ENCODE measurements at places on chromosomes 2 and 18.

DNA sequence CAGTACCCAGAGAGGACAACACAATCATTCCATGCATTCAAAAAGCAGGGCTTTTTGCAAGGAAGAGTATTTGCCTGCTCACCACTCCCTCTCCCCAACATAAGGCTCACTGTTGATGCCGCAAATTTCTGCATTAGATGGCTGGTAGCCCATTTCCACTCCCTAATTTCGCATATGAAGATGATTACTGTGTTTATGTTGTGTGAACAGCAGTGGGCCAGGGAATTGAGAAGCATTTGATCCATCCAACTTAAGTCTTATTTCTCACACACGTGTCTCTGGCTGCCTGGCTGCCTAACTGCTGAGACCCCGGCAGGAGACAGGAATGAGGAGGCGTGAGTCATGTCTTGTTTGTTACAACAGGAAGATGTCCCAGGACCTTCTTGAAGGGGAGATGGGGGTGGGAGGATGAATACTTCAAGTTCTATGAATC lies 294.1 kb downstream of the ALK start:
- no peak for DNase-seq

- DNase-seq: no peak
Measured at GRCh38 chr18:23629444-23629946, 33.2 kb downstream of the ANKRD29 start.

GRCh38 chr18:58321986-58322385 lies 278.0 kb downstream of the NEDD4L start:
- DNase-seq: peak; percentile 84

DNA sequence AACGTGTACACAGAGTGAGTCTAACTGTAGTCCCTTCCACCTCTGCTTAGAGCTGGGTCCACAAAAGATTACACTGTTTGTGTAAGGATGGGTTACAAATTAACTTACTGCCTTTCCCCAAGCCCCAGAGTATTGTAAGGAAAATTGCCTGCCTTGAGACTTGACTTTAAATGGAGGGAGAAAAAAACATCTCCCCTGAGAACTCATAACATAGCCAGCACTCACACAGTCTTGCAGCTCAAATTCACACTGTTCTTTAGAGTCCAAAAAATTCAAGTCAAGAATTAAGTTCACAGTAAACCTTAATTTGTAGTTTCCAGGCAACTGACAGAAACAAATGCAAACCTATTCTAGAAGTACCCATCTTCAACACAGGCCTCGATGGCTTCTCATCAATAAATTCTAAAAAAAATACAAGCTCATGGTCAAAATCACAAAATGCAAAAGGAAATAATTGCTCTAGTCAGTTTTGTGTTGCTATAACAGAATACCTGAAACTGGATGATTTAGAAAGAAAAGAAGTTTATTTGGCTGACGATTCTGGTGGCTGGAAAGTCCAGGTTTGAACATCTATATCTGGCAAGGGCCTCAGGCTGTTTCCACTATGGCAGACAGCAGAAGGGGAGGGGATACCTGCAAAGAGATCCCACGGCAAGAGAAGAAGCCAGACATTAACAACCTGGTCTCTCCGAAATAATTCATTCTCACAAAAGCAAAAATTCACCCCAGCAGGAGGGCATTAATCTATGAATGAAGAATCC lies 34.6 kb upstream of the TMEM17 start:
- DNase-seq: no peak
